ENCODE measurements at places on chromosomes 5 and 9. TPM values are rescaled to one million over a fixed set of nuclear protein-coding genes. Genes with fewer than 3 reads are reported as not detected.

The DNAH5 gene
- total RNA-seq = 0.57 TPM

The TDRD7 gene
- 17.6 TPM for total RNA-seq

The PWWP2A gene
- 25.9 TPM for total RNA-seq

The BAAT gene
- not detected for total RNA-seq

The SLC31A1 gene
- total RNA-seq = 16.6 TPM

The BTNL8 gene
- 0.30 TPM for total RNA-seq

The FAM153A gene
- total RNA-seq = 1.0 TPM

The NIM1K gene
- total RNA-seq = 0.58 TPM

The ABHD17B gene
- 14.2 TPM for total RNA-seq

The GGTA1 gene
- 17.6 TPM for total RNA-seq

The GLDC gene
- 1.4 TPM for total RNA-seq

The PAEP gene
- not detected for total RNA-seq

The PARP8 gene
- 47.6 TPM for total RNA-seq

The TCF7 gene
- 4.4 TPM for total RNA-seq

The FAM13B gene
- 66.5 TPM for total RNA-seq

The ZNF300 gene
- total RNA-seq = 6.0 TPM

The UBLCP1 gene
- total RNA-seq = 23.5 TPM

The TNFSF8 gene
- 5.8 TPM for total RNA-seq

The SHOC1 gene
- not detected for total RNA-seq

The GPR151 gene
- not detected for total RNA-seq

The PTPDC1 gene
- total RNA-seq = 10.9 TPM

The ISL1 gene
- total RNA-seq = not detected

The HTR1A gene
- total RNA-seq = not detected

All from aorta (tissue), 5 donors.